Omental fat pad (tissue), 4 donors: ENCODE measurements at places on chromosomes 2 and 18.

GRCh38 chr2:10173258-10174005 lies 50.9 kb downstream of the RRM2 start:
- DNase-seq: no peak

GRCh38 chr2:206520450-206520849 lies 77.1 kb downstream of the ADAM23 start:
- no peak for DNase-seq

- DNase-seq: no peak
Measured at GRCh38 chr2:130380096-130380934, 24.5 kb downstream of the PTPN18 start.

GRCh38 chr18:68948622-68949021 lies 150.7 kb downstream of the CCDC102B start:
- no peak for DNase-seq

- no peak for DNase-seq
Measured at GRCh38 chr2:97727296-97727695, 13.9 kb downstream of the ZAP70 start.

- DNase-seq: no peak
Measured at GRCh38 chr2:42249887-42250286, 80.7 kb downstream of the EML4 start.

DNA sequence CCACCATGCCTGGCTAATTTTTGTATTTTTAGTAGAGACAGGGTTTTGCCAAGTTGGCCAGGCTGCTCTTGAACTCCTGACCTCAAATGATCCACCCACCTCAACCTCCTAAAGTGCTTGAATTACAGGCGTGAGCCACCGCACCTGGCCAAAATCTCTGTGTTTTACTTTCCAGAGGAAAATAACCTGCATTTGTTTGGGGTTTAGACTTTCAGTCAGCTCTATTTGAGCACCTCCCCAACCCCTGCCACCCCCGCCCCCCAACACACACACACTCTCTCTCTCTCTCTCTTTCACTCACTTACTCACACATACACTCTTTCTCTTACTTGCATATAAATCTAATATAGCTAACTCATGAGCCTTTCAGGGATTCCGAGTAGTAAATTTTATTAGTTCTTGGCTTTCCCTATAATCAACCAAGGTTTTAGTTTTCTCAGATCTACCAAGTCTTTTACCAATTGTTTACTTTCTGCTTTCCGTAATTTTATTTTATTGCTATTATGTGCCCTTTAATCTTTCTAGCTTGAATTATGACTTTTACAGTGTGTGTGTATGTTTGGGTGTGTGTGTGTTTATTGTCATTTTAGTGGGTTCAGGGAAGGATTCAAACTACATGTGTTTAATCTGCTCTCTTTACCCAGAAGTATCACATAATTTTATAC lies 24.5 kb downstream of the MFSD6 start:
- DNase-seq: no peak

DNA sequence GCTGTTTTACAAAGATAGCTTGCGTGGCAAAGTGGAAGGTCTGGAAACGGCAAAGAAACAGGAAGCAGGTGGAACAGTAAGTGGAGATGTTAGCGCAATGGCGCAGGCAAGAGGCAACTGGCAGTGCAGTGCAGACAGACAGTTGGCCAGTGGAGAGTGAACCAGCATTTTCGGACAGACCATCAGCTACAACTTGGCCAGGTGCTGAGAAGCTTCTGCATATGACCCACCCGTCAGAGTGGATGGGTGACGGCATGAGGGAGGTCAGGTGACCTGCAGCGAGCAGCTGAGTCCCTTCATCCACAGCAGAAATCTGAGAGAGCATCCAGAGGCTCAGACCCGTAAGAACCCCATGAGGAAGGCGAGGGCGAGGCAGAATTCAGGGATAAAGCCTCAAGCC lies 33.8 kb downstream of the NPC1 start:
- no peak for DNase-seq

- no peak for DNase-seq
Measured at GRCh38 chr2:151544449-151544848, 134.7 kb downstream of the RIF1 start.

DNA sequence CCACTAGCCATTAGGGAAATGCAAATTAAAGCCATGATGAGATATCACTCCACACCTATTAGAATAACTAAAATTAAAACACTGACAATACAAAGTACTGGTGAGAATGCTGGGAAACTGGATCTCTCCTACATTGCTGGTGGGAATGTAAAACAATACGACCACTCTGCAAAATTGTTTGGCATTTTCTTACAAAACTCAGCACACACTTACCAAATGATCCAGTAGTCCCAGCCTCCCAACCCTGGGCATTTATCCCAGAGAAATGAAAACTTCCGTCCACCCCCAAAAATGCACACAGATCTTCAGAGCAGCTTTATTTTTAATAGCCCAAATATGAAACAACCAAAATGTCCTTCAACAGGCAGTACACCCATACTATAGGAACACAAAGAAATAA lies 8.9 kb upstream of the TMSB10 start:
- DNase-seq: no peak

DNA sequence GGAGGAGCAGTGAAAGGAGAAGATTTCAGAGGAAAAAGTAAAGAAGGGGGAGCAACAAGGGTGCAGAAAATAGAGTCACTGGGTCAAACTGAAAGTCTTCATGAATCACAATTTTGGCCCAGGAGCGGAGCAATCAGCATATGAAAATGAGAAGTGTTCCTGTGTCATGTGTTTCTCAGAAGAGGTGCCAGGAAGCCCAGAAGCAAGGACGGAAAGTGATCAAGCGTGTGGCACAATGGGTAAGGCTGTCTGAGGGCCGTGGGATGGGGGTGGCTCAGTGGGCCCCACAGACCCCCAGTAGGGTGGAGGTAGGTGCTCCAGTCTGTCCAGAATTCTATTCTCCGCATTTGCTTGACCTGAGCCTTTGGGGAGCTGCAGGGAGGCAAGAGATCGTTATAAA lies 44.2 kb downstream of the SP140 start:
- no peak for DNase-seq

- no peak for DNase-seq
Measured at GRCh38 chr2:236872015-236872414, 213.7 kb upstream of the COPS8 start.

DNA sequence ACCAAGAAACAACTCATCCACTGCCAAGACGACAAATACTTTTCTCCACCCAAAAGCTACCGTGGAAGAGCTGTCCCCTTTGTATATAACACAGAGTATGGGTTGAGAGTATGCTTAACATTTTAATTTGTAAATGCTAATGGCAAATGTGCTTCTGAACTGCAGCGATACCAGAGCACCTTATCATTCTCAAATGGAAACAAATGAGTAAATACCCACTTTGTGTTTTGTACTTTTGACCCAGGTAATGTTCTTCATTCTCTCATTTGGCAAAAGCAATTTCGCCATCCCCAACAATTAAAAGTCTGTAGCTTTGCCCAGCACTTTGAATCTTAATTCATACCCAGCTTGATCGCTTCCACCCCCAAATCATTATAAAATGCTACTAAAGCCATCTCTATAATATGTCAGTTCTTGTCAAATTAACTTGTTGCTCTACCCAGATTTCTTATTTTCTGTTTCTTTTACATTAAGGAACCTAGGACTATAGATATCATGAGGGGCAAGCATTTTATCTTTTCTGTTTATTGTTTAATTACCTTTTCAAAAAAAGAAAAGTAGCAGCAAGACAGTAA lies 6.2 kb upstream of the POU3F3 start:
- no peak for DNase-seq

DNA sequence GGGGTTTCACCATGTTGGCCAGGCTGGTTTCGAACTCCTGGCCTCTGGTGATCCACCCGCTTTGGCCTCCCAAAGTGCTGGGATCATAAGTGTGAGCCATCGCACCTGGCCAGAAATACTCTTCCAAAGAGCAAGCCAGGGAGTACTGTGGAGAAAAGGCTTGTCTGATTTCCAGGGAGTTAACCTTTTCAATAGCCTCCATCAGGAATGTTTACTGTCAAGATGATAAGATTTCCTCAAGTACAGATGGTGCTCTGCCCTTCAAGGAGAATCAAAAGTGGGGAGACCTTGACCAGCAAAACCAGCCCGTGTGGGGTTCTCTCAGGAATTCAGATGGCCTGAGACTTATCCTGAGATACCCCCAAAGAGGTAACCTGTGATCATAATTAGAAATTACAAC lies 237.2 kb downstream of the PRKCE start:
- DNase-seq: no peak

- DNase-seq: no peak
Measured at GRCh38 chr2:101002562-101003277, 631 bp downstream of the RPL31 start.

GRCh38 chr2:174766271-174766670 lies 2.0 kb upstream of the CHRNA1 start:
- no peak for DNase-seq

GRCh38 chr2:99771681-99772333 lies 282.0 kb upstream of the REV1 start:
- no peak for DNase-seq

DNA sequence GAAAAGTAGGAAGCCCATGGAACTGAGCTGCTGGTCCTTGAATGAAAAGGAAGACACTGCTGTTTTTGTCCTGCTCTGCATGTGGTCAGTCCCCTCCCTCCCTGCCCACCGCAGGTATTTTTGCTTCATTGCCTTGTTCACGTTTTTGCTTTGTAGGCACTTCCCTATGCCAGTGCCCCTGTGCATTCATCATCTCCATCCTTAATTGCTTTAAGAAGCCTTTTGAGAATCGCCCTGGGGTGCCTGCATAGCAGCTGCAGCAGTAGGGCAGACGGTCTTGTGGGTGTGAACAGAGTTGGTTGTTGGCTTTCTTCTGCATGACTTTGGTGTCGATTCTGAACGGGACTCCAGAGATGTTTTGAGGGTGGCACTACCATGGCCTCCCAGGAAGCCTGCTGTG lies 97.0 kb downstream of the CABLES1 start:
- no peak for DNase-seq

DNA sequence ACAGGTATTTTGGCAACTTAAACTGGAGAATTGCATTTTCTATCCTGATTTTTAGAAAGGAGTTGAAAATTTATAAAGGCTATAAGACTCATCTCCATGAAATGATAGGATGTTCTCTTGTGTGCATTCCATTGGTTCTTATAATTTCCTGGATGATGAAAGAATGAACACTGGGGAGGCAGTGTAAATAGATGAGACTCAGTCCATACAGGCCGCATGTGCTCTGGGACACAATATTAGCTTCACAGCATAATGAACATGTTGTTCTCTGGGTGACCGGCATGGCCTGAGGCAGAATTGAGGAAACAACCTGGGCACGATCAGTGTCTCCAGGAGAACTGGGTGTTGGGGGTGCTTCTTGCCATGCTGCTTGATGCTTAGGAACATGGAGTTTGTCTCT lies 38.8 kb downstream of the AOX1 start:
- DNase-seq: no peak

DNA sequence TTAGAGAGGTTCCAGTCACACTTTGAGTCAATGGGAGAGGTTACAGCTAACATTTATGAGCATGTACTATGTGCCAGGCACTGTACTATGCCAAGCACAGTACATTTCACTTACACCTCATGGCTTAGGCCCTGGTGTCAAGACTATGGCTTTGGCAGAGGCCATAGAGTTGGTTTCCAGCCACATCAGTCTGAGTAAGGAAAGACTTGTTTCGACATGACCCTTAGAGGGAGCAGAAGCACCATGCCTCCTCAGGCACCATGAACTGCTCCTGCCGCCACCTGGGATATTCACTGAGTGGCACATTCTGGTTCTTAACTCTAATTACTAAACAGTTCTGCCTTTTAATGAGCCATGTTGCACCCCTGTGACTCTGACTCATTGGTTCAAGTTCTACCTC lies 12.7 kb downstream of the DGUOK start:
- DNase-seq: no peak

GRCh38 chr2:158573739-158574138 lies 117.0 kb downstream of the PKP4 start:
- no peak for DNase-seq

DNA sequence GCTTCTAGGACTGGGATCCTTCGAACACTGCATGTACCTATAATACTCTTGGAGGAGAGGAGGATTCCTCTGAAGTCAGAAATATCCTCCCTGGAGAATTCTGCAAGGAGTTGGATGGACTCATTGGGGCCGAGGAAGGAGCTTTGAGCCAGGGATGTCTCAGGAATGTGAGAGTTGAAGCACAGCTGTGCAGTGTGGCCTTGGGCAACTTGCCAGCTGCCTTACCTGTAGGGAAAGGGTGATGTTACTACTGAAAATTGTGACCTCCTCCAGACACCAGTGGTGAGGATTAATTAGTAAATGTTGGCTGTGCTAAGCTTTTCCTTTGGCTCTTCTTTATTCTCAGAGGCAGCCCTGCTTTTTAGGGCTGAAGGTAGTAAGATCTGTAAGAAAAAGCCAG lies 41.4 kb downstream of the FMNL2 start:
- DNase-seq: no peak
